ENCODE measurements at places on chromosomes 6 and 20.

DNA sequence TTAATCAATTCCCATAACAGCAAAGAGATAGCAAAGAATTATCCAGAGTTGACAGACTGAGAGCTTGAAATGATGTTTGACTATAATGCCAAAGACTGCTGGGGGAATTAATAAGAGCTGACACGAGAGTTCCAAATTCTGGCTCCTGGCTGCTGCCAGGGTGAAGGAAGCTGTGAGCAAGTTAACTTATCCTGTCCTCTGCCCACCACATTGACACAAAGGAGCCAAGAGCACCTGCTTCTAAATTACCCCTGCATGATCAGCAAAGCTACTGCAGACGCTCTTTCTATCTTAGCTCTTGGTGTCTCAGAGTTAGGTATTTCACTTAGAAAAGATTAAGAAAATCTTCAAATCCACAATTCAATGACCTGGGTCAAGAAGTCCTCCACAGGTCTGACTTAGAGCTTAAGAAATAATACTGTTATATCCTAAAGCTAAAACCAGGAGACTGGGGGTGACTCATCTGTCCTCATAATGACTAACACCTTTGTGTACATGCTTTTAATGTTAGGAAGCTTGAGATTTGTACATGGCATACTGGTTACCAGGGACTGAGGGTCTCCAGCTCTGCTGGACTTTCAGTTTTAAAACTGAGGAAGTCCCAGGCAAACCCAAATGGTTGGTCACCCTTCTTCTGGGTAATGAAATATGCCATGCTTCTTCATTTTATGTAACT, 13.2 kb upstream of the FRK start:
- no peaks in the 10 kb centered on the region for H3K27me3 ChIP-seq
- H3K4me1 ChIP-seq = no peaks in the 10 kb centered on the region
- DNase-seq = no peak
- H3K36me3 ChIP-seq = no peaks in the 10 kb centered on the region

- H3K27me3 ChIP-seq = no peaks in the 10 kb centered on the region
- no peak for DNase-seq
- no peaks in the 10 kb centered on the region for H3K4me1 ChIP-seq
- no peaks in the 10 kb centered on the region for H3K36me3 ChIP-seq
- H3K27ac ChIP-seq = no peak overlapping the region
- H3K4me3 ChIP-seq = no peak overlapping the region
Observed at GRCh38 chr6:131413831-131414191, 159.2 kb upstream of the ARG1 start.

- H3K4me3 ChIP-seq = no peak overlapping the region
- no peak for DNase-seq
- H3K4me1 ChIP-seq = no peaks in the 10 kb centered on the region
- no peak overlapping the region for H3K27ac ChIP-seq
Observed at GRCh38 chr6:7479801-7480266, 61.6 kb upstream of the DSP start.

- H3K27ac ChIP-seq = no peak overlapping the region
- no peaks in the 10 kb centered on the region for H3K36me3 ChIP-seq
- H3K4me1 ChIP-seq = no peaks in the 10 kb centered on the region
- no peaks in the 10 kb centered on the region for H3K27me3 ChIP-seq
- no peak for DNase-seq
Observed at GRCh38 chr6:105501246-105501645, 98.4 kb upstream of the PREP start.

DNA sequence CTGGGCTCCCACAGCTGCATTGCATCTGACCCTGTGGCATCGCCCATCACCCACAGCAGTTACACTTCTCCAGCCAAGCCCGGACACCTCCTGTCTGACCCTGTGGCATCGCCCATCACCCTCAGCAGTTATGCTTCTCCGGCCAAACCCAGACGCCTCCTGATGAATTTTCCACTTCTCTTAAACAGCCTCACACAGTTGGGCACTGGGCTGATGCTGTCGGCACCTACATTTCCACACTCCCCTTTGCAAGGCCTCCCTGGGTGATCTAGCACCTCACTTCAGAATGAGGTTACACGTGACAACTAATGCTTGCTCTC, 175.2 kb upstream of the ARID1B start:
- H3K4me1 ChIP-seq = 0 out of 2 replicates have a peak, but pooled peaks cover 1% of the 10 kb centered on the region
- H3K4me3 ChIP-seq = no peak overlapping the region
- no peak for DNase-seq
- no peak overlapping the region for H3K27ac ChIP-seq
- H3K36me3 ChIP-seq = no peaks in the 10 kb centered on the region

DNA sequence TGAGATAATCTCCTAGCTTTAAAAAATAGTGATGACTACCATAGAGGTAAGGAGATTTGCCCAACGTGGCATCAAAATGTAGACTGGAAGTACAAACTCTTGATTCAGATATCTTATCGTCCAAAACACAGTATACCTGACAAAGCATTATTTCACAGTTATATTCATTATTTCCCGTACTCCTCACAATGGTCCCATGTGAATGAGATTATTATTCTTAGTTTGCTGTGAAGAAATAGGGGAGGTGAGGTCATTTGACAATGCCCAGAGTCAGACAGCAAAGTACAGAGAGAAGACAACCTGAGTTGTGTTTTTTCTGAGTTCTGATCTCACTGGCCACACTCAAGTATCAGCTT, 1.2 kb upstream of the TFB1M start:
- H3K27me3 ChIP-seq = no peaks in the 10 kb centered on the region
- H3K27ac ChIP-seq = no peak overlapping the region
- H3K4me3 ChIP-seq = no peak overlapping the region
- no peak for DNase-seq
- no peaks in the 10 kb centered on the region for H3K36me3 ChIP-seq

GRCh38 chr6:85390105-85390728, 59.7 kb upstream of the NT5E start:
- no peak overlapping the region for H3K4me3 ChIP-seq
- no peaks in the 10 kb centered on the region for H3K36me3 ChIP-seq
- H3K4me1 ChIP-seq = no peaks in the 10 kb centered on the region
- no peaks in the 10 kb centered on the region for H3K27me3 ChIP-seq
- no peak overlapping the region for H3K27ac ChIP-seq
- DNase-seq = no peak

- H3K4me3 ChIP-seq = no peak overlapping the region
- H3K36me3 ChIP-seq = peaks cover 14% of the 10 kb centered on the region
- H3K27ac ChIP-seq = no peak overlapping the region
- no peak for DNase-seq
- peaks cover 1% of the 10 kb centered on the region for H3K4me1 ChIP-seq
Observed at GRCh38 chr6:30914854-30915590, 984 bp downstream of the VARS2 start.

Data from iPS DF 6.9 (cell line).